NCI-H1694 treated with DMSO at 0.1 percent for 48 hours (cell line): ENCODE measurements at places on chromosomes 5 and 9.

GRCh38 chr5:107294211-107294550, 376.6 kb downstream of the EFNA5 start:
- DNase-seq: no peak

DNA sequence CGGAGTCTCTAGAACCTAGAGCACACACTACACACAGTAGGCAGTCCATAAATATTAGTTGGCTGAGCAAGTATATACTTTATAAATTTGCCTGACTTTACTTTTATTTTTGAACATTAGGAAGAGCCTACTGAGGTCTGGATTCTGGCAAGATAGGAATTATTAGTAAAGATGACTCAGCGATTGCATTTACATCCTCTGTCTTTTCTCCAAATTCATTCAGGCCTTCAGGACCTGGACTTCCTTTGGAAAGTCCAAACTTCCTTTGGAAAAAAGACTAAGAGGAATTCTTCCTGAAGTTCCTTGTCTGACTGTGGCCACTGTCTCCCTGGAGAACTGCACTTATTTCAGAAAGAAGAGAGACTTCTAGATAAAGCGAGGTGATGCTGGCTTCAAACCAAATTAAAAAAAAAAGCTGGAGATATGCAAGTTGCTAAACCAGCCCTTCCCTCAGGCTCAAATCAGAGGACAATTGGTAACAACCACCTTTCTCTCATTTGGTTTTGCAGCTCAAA, 251.3 kb downstream of the GAS1 start:
- DNase-seq: no peak

DNA sequence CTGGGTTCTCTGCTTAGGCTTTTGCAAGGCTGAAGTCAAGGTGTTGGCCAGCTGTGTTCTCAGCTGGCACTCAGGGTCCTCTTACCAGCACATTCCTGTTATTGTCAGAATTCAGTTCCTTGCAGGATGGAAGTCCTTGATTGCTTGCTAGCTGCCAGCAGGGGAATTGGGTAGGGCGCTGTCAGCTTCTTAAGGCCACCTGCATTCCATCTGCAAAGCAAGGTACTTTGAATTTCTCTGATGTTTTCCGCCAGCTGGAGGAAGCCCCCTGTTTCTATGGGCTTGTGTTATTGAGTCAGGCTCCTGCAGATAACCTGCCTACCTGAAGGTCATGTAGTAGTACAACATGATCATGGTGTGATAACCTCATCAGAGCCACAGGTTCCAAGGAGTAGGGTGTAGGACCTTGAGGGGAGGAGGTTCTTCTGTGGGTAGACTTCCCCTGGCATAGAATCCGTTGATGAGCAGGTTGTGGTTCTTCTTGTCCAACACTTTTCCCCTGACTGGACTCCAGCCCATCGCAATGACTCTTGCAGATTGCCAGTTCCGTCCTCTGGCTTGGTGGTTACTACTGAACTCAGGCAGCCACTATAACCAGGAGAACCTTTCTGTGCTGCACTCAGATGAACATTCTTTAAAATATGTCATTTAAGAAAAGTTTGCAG, 6.8 kb downstream of the TENT4A start:
- DNase-seq: no peak

- DNase-seq: no peak
Measured at GRCh38 chr9:134150557-134151214, 13.7 kb downstream of the RNU6ATAC start.

GRCh38 chr9:117074784-117075520, 339.9 kb downstream of the ASTN2 start:
- peak; percentile 4 for DNase-seq

- DNase-seq: no peak
Measured at GRCh38 chr5:141685591-141685990, 3.6 kb upstream of the ARAP3 start.

GRCh38 chr5:55030220-55030619, 6.2 kb downstream of the GZMK start:
- no peak for DNase-seq

- peak; percentile 43 for DNase-seq
Measured at GRCh38 chr9:69455311-69455710, 130.3 kb downstream of the ENTREP1 start.

DNA sequence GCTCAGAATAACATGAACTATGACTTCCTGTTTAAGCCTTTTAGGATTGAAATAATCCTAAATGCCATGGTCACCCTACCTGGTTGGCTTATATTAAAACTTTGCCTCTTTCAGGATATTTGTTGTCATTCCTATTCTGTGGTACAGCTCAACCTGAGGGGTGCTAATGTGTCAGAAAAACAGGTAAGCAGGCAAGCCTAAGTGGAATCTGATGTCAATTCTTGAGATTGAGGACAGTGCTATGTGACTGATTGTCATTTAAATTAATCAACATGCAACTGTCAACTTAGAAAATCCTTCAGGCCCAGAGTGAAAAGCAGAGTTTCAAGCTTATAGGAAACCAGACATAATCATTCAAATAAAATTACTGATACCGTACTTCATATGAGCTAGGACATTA, 2.6 kb upstream of the RORB start:
- no peak for DNase-seq

DNA sequence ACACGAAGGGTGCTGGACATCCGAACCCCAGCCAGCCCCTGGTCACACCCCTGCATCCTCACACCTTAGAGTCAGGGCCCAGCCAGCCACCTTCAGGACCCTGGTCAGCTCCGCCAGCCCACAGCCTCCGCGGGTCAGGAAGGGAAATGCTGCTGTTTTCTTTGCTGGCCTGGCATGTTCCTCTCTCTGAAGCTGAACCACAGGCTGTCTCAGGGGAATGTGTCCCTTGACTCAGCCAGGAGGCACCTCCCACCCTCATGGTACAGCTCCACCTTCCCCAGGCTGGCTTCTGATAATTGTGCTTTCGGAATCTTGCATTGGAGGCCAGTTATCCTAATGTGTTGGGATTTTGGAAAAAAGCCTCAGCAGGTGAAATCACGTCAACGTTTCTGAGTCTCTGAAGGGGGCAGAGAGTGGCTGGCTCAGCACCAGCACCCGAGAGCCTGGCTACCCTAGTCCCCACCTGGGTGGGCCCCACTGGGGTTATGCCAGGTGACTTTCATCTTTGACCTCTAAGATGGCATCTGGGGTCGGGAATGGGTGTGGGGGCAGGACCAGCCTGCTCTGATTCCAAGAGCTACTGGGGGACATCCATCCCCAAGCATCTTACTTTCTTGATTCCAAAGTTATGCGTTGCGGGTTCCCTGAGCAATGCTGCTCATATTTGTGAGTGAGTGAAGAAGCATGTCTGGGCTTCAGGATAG, 9.8 kb upstream of the OLFM1 start:
- DNase-seq: peak; percentile 45

DNA sequence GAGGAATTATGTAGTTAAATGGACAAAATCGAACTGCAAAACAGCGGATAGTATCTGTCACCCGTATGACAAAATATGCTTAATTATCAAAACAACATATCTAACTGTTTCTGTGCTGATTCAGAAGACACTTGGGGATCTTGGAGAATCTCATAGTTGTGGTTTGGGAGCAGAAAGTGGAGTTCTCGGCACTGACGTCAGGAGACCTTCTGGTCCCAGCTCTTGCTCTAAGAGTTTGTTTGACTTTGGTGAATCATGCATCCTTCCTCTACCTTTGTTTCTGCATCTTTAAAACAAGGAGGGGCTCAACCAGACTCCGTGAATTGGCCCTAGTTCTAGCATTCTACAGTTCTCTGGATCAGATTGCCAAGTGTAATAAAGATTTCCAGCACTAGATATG, 37.0 kb upstream of the TAF1L start:
- DNase-seq: no peak

- no peak for DNase-seq
Measured at GRCh38 chr5:81906086-81906485, 65.7 kb upstream of the ATG10 start.

GRCh38 chr5:132449060-132449459, 41.5 kb downstream of the IRF1 start:
- DNase-seq: no peak

DNA sequence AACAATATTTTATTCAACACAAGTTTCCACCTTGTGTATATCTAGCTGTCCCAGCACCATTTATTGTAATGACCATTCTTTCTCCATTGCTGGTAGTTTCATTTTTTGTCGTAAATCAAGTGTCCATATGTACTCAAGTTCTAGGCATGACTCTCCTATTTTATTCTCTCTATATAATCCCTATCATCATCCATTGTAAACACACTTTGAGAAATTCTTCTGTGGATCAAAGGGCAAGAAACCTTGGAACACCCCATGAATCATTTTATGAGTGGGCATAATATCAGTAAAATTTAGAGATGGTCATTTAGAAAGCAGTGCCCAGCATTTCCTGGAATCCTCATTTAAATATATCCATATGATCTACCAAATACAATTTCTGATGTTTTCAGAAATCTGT, 35.8 kb upstream of the SPATA31D4 start:
- no peak for DNase-seq

DNA sequence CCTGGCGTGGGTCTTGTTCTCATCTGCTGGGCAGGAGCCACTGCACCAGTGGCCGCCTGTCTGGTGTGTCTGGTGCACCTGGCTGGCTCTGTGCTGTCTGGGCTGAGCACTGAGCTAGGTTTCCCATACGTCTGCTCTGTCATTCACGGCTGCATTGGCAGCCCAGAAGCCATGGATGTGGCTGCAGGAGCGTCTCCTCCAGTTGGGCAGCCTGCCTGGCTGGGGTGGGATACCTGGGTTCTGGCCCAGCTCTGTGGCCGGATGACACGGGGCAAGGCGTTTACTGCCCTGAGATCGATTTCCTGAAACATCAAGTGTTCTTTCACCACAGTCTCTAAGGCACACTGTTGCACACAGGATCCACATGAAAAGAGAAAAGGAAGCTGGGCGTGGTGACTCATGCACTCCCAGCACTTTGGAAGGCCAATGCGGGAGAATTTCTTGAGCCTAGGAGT, 25.5 kb upstream of the SLC25A51 start:
- no peak for DNase-seq

- DNase-seq: no peak
Measured at GRCh38 chr5:65171645-65172044, 310.1 kb downstream of the ADAMTS6 start.
